ENCODE measurements at places on chromosomes 1 and 21.

- DNase-seq: no peak
Measured at GRCh38 chr1:212178851-212179250, 106.4 kb upstream of the PPP2R5A start.

DNA sequence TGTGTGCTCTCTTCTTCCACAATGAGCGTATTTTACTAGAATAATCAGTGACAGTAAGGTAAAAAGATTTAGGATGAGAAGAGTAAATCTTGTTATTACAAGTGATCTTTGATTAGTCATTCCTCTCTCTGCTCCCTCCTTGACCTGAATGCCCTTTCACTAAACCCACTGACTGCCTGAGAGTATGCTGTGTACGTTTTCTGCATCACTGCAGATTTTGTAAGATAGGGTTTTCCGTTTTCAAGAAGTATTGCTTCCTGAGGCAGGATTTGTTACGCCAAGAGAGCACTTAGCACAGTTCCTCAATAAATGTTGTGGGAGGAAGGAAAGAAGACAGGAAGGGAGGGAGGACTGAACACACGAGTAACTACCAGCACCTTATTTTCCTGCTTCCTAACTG lies 7.7 kb upstream of the LAMB3 start:
- peak; percentile 66 for DNase-seq

DNA sequence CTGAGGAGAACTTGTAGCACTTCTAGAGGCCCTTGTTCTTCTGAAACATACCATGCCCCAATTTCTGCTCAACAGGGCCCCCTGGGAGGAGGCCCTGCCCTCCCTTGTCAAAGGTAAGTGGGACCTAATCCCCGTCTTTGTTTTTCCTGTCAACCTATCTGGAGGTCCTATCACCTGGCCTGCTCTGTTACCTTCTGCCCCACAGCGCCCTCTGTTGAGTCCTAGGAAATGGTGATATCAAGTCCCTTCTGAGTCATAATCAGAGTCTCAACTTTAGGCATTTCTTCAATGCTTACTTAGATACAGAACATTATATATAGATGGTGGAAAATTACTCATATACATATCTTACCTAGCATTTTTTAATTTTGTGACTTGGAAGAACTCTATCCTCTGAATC lies 28.2 kb upstream of the FCRL4 start:
- DNase-seq: no peak

DNA sequence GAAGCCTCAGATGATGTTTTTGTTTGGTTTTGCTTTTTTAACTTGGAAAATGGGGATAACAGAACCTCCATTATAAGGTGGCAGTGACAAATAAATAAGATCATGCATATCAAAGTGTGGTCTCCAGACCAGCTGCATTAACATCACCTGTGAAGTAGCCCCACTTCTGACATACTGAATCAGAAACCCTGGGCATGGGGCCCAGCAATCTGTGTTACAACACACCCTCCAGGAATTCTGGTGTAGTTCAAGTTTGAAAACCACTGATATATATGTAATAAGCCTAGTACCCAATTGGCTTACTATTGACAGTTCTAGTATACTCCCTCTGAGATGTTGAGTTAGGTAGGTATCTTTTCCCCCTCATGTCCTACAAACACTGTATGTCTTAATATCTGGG lies 24.1 kb upstream of the RNF19B start:
- DNase-seq: peak; percentile 84

- no peak for DNase-seq
Measured at GRCh38 chr1:38402230-38402815, 355.7 kb upstream of the POU3F1 start.

DNA sequence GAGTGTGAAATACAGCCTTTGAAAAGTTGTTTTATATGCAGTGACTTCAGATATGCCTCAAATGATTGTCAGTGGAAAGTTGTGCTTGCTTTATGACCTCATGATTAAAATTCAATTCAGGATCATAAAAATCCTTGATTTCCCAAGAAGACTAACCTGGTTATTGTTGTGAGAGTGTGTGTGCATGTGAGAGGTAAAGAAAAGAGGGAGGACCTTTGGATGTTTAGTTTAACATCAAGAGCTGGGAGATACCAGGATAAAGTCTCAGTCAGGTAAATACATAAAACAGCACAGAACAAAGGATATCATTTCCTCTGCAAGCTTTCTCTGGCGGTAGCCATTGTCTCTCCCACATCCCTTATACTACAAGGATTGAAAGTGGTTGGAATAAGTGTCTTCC lies 14.4 kb downstream of the BTBD8 start:
- no peak for DNase-seq

GRCh38 chr1:201295346-201295745 lies 12.0 kb downstream of the PKP1 start:
- no peak for DNase-seq

All from amniotic epithelial cell (primary cell).